ENCODE measurements at places on chromosomes 2 and 18.

DNA sequence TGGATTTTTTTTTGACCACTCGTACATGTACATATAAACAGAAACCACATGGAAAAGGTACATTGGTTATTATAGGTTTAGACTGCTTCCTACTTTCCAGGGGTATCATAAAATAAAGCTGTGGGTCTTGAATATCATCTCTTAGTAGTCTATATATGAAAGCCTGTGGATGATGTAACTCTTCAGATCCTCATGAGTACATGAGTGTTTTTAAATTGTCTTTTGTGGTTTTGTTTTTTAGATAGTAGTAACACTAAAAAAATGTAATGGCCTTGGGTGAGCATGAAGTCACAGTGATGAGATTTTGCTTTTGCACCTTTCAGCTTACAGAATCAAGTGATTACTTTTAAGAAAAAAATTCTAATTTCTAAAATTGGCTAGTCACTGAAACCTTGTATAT is 80.2 kb downstream of the RAB3GAP1 start:
- DNase-seq = no peak

- DNase-seq = no peak
Measured at GRCh38 chr2:173792166-173792565, 173.0 kb downstream of the SP3 start.

DNA sequence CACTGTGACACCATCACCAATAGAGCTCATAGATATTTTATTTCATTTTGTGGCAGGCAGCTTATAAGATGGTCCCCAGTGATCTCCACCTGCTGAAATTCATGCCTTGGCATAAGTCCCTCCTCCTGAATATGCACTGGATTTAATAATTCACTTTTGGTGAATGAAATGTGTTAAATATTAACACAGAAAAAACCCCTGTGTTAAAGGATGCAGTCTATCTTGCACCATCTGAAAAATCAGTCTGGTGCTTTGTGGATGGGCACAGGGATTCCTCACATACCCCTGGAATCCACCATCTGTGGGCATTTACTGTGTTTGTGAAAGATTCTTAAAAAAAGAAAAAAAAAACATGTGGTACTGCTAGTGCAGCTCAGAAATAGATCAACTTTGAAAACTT is 26.1 kb upstream of the WIPF1 start:
- DNase-seq = no peak

GRCh38 chr2:233471291-233472035 is 95.1 kb downstream of the USP40 start:
- no peak for DNase-seq

- DNase-seq = no peak
Measured at GRCh38 chr2:86221066-86221684, 21.9 kb downstream of the MRPL35 start.

- no peak for DNase-seq
Measured at GRCh38 chr18:36211612-36212065, 24.3 kb downstream of the MOCOS start.

DNA sequence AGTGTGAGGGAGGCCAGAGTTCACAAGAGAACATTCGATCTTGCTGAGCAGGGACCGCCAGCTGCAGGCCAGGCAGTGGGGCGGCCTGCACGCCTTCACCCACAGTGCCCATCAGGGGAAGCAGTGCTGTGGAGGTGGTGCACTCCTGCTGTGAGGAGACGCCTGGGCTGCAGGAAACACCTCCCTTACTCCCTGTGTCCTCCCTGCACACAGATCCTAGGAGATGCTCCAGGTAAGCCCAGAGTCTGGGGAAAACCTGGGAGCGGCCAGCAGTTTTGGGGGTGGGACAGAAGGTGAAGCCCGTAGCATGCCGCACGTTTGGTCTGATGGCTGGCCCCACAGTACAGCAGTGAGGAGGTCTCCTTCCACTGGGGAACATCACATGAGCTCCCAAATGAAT is 180.8 kb upstream of the RAB6C start:
- no peak for DNase-seq

- DNase-seq = no peak
Measured at GRCh38 chr2:156356014-156356754, 23.7 kb upstream of the NR4A2 start.

DNA sequence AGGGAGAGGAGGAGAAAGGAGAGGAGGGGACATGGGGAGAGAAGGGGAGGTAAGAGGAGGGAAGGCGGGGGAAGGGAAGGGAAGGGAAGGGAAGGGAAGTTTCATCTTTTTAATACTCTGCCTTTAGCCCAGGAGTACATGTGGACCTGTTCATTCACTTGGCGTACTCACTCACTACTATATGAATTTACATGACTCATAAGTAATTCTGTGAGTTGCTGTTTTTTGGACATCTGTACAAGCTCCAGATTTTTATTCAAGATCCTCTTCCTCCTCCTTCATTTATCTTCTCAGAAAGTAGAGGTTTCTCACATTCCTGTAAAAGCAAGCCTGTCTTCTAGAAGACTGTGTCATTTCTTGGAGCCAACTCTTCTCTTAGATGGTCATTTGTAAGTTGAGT is 84.6 kb downstream of the RDH14 start:
- DNase-seq = no peak

DNA sequence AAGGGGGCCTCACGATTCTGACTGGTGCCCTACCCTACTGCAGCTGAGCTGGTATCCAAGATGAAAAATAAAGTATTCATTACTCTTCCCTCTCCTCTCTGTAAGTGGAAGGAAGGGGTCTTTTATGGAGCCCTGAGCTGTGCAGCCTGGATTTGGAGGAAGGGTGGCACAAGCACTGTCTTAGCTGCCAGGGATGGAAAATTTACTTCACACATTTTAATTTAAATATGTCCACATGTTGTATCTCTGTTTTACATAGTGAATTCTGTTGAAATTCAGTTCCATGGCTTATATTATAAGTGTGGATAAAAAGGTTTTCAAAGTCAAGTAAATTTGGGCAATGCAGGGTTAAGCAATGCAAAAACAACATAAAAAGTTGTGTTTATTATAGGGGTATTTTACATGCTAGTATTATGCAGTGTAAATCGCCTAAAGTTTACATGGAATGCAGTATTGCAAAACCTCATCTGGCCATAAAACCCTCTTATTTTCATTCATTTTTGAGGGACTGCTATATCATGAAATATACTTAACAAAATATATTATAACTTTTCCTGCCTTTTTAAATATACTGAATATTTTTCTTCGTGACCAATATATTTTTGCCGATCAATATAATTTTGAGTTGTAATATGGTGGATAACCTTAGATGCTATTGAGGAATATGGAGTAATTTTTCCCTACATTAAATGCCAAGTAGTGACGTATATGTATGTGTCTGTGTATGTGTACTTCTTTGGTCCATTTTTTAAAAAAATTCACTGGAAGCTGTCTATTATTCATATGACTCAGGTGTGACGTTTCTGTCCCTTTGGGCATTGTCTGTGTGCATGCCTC is 333.9 kb upstream of the CYRIA start:
- no peak for DNase-seq

- no peak for DNase-seq
Measured at GRCh38 chr2:20976527-20976926, 67.3 kb downstream of the APOB start.

GRCh38 chr18:63367053-63367953 is at the start of gene KDSR:
TSS of gene KDSR (minus strand) at chr18:63367206. CDS start at chr18:63367118, 88 bp downstream.
- peak; percentile 97 for DNase-seq

- DNase-seq = no peak
Measured at GRCh38 chr18:68607852-68608251, 107.1 kb downstream of the TMX3 start.

DNA sequence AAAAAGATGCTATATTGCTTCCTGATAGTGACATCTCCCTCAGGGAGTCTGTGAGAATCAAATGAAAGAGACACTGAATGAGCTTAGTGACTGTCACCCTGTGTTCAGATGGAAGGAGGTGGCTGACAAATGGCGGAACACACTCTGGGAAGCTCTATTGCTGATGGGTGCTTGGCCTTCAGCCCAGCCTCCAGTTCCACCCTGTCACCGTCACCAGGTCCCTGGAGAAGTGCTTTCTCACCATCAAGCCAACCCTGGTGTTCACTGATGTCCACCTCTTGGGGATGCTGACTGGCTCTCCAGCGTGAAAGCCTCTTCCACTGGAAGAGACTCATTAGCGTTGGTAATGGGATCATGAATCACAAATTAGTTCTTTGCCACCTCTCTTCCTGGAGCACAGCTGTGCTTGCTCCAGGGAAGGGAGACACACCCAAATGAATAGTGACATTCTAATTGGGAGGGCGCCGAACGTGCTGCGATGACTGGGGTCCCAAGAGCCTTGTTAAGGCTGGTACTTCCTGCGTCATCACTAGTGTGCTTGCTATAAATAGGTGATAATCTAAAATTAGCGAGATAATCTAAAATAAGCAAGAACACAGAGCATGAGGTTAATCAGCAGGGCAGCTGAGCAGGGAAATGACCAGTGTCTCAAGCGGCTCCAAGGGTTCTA is 154.0 kb downstream of the CLIP4 start:
- DNase-seq = no peak

- no peak for DNase-seq
Measured at GRCh38 chr2:59353306-59353921, 1112.3 kb upstream of the FANCL start.

DNA sequence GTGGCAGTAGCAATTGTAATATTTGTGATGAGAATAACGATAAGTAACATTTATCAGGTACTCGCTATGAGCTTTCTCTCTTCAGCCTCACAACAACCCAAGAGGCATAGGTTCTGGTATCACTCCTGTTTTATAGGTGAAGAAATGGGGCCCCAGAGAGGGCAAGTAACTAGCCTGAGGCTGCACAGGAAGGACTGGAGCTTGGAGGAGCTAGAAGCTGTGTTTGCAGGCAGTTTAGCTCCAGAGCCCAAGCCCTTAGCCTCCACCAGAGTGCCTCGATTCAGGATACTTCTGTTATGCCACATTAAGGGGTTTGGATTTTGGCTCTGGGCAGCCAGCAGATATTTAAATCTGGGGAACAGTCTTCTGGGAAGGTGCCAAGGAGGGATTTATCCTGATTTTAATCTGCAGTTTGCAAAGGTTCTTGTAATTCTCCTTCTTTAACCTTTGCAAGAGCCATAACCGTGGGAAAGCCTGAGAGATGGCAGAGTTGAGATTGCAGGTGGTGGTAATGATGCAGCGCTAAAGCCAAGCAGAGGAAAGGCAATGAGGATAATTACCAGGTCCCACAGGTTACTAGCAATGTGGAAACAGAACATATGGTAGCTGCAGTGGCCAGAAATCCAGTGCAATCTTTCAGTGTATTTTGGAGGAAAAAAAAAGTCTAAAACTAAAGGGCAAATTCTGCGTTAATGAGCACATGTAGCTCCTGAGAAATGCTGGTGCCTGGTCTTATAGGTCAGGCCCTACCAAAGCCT is 9.1 kb downstream of the MOCOS start:
- no peak for DNase-seq
